ENCODE measurements at places on chromosomes 11 and 22.

DNA sequence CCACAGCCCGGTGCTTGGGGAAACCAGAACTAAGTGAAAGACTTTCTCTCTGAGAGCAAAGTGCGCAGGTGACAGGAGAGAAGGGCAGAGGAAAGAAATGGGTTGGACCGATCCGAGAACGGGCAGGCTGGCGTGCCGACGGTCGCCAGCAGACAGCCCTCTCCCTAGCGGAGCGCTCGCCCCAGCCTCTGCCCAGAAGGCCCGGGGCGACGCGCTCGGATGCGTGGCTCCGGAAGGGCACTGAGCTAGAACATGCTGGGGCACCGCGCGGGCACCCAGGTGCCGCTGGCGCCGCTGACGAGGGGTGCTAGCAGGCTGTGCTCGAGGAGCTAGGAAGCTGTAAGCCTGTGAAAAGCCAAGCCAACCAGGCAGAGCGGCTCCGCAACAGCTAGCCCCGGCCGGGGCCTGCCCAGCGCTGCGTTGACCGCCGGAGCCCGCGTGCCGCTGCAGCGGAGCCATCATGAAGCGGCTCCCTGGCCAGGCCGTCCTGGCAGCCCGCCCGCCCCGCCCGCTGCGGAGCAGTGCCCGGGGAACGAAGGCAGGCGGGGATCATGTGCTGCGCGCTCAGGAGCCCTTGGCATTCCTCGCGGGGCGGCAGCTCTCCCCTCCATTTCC, 22.1 kb upstream of the RRAS2 start:
- peak; percentile 42 for DNase-seq

DNA sequence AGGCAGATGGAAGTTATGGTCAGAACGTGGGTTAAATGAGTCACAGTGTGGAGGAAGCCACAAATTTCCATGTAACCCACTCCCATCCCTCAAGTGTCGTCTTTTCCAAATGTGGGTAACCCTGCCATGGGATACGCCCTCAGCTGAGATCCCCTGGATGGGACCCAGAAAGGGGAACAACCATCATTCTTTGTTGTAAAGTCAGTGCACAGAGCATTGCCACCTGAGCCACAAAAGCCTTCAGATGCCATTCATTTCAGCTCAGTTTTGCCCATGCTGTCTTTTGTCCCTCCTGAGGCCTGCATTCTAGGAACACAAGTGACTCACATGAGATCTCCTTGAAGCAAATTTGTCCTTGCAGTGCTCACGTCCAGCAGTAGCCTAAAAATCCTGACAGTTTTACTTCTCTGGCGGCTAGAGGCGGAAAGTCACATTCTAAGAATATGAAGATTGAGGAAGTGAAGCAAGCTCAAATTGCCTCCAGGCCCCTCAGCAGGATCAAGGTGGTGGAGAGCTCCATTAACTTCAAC, 30.6 kb downstream of the MMP13 start:
- DNase-seq: no peak

DNA sequence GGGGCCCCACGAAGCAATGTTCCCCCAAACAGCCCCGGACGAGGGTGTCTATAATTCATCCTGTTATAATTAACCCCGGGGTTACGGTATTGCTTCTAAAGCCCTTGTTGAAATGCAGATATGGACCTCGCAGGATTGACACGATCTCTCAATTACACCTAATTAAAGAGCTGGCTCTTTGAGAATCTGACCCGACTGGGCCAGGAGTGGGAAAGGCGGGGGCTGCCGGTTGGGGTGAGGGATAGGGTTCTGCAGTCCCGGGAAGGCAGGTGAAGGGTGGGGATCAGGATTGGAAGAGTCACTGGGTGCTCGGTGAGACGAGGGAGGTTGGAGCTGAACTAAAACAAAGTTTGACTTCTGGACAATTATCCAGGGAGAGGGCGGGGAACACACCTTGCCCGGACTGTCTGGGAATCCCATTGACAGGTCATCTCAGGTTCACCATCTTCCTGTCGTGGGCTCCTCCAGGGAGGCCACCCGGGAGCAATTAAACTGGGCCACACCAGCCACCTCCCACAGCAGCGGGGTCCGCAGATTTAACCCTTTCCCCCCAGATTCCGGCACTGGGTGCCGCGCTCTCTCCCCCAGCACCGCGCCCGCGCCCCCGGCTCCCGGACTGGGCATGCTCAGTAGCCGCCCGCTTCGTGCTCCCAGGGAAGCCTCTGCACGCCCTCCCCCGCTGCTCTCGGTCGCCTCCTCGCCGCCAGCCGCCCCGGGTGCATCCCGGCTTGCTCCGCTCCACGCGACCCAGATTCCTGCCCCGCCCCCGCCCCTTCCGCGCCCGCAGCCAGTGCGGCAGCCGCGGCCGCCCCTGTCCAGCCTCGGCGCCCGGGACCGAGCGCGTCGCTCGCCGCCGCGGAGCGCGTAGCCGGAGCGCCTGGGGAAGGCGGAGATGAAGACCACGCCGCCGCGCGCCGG, at the start of gene ELMOD1:
Gene ELMOD1 (plus strand): TSS at position 688 of the 918 bp plus-strand sequence. CDS start 27,043 bp downstream, outside the sequence.
- DNase-seq: no peak

DNA sequence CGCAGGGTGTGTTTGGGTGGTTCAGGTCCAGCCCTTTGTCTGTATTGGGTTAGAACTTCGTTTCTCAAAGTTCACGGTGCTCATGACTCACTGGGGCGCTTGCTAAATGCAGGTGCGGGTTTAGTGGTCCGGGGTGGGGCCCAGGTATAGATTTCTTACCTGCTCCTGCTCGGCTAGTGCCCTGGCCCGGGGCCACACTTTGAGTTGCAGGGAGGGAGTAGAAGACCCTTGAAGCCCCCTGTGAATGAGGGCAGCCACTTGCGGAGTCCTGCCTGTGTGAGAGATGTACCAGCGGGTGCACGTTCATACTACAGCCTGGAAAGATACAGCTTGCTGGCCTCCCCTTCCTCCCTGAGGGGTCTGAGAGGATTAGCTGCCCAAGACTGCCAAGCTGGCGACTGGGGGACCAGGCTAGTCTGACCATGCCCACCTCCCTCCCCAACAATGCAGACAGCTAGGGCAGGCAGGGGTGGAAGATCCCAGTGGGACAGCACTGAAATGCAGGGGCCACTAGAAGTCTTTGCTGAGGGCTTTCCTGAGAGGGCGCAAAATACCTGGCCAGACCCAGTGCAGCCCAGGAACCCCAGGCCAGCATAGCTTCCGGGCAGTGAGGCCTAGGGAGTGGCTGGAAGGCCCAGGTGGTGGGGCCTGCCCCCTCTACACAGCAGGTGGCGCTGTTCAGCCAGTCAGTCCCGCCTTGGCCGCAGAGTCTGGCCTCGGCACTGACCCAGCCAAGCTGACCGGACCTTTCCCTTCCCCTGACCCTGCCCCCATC, 5.1 kb upstream of the MYRF start:
- DNase-seq: peak; percentile 59

DNA sequence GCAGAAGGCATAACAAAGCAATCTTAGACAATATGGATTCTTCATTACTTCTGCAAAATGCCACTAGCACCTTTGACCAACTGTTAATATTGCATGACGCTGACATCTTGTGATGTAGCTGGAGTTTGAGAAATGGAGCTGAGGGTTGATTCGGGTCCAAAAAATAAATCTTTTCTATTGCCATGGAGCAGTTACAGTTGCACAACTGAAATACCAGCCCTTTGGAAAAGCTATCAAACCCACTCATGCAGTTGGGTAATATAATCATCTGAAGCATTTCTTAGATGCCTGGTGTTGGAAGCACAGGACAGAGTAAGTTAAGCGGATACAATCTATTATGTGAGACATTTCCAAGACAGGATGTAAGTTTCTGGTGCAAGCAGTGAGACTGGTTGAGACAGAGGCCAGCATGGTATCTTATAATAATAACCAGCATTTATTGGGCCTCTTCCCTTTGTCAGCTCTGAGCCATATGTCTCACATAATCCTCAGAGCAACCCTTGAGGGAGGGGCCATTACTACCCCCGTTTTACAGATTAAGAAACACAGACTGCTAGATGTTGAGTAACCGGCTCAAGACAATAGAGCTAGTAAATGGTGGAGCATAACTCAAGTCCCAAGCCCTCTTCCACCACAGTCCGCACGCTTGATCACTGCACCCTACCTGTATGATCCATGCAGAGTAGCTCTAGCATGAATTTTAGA, 74.9 kb upstream of the CAPRIN1 start:
- DNase-seq: no peak

DNA sequence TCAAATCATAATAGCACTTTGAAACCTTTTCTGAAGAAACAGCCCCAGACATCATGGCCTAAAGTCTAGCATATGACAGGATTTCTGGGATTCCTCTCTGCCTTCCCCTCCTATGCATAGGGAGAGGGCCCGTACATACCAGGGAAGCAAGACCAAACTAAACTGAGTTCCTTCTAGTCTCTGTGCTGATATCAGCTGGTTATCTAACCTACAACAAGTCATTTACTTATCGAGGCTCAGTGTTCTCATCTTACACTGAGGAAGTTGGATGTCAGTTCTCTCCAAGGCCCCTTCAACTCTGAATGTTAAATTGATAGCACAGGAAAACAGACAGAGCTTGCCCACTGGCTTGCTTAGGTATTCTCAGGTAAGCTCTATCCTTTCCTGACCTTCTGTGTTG, 17.0 kb upstream of the GRIK4 start:
- no peak for DNase-seq

- no peak for DNase-seq
Observed at GRCh38 chr11:110858547-110858921, 146.3 kb upstream of the ARHGAP20 start.

GRCh38 chr22:45462034-45462655, 40.5 kb upstream of the FBLN1 start:
- no peak for DNase-seq

DNA sequence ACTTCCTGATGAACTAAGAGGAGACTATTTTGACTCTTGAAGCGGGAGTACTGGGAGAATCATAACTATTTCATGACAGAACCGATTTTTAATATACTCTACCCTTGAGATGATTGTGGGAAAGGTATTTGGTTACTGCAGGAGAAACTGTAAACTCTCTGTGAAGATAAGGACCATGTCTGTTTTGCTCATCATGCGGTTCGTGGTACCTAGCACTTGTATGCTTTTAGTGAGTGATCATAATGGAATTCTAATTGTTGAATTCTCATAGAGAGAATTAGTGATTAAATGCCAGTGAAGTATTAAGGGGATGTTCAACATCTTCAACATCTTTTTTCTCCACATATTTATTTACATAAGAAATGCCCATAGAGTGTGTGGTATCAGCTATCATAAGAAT, 11.4 kb downstream of the AASDHPPT start:
- no peak for DNase-seq

- no peak for DNase-seq
Observed at GRCh38 chr11:67366546-67366945, 6.9 kb downstream of the CLCF1 start.

DNA sequence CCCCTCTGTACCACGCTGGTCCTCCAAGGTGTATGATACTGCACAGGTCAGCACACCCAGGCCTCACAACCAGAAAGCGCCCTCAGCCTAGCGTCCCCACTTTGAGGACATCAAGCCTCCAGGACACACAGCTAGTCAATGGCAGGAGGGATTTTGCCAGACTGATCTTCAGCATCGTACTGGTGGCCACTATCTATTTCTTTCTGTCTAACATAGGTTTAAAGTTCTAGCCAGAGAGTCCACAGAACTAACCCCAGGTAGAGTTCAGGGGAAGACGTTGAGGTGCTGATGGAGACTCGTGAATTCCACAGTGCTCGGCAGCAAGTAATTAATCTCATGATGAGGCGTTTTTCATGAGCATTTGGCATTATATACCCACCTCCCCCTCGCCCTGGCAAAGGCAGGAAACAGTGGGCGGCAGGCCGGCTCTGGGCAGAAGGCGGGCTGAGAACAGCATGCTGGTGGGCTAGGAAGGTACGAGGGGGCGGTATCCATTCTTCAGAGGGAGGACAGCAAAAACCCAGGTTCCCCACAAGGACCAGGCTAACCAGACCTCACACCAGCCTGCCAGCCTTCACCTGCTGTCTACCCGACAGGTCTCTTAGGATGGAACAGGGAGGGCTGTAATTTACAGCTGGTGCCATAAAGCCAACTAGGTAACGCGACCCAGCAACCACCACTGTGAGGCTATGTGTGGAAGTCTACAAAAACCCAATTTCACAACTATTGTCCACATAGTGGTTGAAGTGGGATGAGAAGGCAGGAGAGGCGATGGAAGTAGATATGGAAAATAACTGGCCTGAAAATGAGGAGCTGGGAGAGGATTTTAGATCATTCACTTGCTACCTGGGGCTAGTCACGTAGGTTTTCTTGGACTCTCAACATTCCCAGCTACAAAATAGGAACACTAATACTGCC, 18.5 kb downstream of the MYH9 start:
- DNase-seq: no peak

DNA sequence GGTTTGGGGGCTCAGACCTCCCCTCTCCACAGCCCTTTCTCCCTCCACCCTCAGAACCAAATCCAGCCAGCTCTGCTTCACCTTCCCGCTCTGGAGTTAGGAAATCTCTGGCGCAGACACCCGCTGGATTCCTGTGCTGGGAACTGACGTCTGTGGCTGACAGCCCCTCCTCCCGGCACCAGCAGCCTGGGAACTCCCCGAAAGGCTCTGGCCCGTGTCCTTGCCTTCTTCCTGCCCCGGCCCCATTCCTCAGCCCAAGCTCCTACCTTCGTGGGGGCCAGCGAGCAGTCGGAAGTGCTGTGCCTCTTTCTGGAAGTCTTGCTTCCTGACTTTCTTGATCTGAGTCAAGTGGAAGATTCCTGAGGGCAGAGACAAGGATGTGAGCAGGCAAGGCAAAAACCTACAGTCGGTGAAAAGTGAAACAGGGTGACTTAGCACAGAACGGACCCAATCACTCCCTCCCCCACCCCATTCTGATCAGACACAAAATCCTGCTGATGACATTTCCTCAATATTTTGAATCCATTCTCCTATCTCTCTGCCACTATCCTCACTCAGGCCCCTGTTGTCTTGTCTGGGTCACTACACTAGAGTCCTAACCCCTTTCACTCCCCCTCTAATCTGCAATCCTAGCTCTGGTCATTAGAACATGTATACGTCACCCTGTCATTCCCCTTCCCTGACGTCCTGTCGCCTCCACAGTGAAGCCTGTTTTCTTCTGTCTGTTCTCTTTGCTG, 34.1 kb downstream of the CHRDL2 start:
- no peak for DNase-seq

DNA sequence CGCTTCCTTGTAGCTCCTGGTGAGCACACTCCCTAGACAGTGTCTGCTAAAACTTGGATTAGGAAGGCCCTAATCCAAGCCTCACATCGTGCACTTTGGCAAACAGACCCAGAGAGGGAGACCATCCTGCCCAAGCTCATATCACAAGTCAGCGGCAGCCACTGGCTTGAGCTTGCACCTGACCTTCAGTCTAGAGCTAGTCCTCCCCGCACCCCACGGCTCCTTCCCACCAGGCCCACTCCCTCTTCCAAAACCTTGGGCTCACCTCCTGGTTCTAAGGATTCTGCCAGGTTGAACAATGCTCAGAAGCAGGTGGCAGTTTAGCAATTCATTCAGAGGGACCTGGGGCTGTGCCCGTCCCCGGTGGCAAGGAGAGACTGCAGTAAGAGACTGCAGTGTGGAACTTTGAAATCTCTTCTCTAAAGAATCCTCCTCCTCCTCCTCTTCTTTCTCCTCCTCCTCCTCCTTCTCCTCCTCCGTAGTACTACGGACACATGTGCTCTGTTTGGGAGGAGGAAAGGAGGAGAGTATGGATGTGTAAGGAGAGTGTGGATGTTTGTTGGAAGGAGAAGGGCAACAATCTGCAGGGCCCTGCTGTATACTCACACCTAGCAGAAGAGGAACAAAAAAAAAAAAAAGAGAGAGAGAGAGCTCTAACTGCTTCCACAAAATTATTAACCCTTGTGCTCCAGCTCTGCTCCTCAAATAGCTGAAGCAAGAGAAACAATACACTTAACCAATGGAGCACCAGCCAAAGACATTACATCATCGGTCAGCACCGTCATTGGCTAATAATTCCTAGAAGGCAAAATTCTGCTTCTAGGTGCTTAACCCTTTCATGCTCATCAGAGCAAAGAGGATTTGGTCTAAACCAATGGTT, 6.0 kb downstream of the SYN3 start:
- DNase-seq: no peak
